Stimulated activated CD8-positive, alpha-beta memory T cell treated with anti-CD3 and anti-CD28 coated beads, Interleukin-7, amount 100 ng/mL, for 4 hours (primary cell): ENCODE measurements at places on chromosomes 16 and 17.

DNA sequence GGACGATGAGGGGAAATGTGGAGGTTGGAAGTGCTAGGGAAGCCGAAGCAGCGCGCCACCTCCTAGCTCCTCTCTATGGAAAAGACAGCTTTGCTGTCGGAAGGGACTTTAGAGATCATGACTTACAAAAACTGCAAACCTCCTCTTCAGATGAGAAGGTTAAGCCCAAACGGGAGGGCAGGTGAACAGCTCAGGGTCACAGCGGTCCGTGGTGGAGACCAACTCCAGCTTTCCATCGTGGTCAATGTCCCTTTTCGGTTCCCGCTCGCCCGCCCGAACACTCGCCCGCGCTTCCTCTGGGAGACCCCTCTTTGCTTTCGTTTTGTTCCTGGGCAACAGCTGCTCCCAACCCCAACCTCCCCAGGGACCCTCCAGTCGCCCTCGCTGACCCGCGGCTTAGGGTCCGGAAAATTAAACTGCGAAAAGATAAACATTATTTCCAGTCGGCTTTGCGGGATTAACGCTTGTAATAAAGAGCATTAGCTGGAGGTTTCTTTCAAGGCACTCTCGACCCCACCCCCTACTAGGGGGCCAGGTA is 7.7 kb downstream of the IRX6 start:
- DNase-seq: no peak

GRCh38 chr16:73142053-73142854 is 94.3 kb upstream of the ZFHX3 start:
- no peak for DNase-seq

GRCh38 chr16:27974896-27975540 is 88.5 kb downstream of the GSG1L start:
- no peak for DNase-seq

DNA sequence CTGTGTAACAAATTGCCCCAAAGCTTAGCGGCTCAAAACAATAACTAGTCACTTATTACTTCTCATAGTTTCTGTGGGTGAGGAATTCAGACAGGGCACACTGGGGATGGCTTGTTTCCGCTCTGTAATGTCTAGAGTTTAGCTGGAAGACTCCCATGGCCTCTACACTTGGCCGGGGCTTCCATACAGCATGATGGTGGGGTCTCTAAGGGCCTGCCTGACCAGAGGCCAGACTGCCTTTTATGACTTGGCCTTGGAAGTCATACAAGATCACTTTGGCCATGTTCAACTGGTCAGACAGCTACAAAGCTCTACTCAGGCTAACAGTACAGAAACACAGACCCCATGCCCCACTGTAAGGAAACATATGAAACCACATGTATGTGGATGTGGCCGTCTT is 8.2 kb downstream of the GLP2R start:
- DNase-seq: no peak

DNA sequence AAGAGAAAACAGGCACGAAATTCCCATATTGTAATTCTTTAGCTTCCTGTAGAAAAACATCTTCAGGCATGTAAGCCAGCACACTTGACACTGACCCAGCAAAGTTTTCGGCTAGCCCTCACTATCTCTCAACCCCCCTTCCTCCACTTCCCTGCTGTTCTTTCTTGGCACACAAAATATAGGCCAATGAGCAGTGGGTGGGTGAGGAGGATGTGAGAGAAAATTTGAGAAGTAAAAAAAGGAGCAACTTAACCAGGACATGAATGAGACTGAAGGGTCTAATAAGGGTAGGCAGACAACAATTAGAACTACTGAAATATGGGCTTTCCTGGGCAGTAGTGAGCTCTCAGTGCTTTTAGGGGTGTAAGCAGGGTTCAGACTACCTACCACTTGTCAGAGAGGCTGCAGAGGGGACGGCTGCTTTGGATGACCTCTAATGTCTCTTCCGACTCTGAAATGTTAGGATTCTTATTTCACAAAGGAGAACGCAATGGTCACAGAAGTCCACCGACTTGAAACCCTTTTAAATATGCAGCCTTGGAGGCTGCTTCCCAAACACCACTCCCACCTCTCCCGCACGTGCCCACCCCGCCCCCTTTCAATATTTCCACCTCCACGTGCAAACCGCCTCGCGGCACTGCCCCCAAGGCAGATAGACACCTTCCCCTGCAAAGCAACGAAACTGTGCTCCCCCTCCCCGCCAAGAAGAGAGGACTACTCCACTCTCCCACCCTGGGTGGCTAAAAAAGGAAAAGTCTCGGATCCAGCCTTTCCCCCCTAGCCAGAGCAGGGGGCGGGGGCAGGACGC is 889 bp downstream of the MBTD1 start:
- DNase-seq: no peak

DNA sequence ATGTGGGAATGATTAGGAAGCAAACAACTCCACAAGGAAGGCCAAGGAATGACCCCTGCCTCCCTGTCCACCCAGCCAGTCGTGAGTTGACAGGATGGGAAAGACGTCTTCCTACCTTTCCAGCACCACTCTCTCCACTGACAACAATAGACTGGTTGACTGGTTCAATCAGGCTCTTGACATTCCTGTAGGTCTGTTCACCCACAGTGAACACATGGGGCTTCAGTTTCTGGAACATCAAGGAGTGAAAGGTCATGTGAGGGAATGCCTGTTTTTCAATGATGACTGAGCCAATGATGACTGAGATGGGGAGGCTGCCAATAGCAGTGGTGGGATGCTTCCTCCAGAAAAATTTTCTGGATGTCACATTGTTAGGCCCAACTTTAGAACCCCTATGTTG is 9.6 kb downstream of the MYO19 start:
- DNase-seq: no peak

- no peak for DNase-seq
Measured at GRCh38 chr17:8273884-8274444, 14.5 kb upstream of the RANGRF start.

GRCh38 chr16:65481956-65482355 is 360.1 kb upstream of the CDH11 start:
- DNase-seq: no peak

- DNase-seq: no peak
Measured at GRCh38 chr16:13041646-13042290, 140.4 kb downstream of the SHISA9 start.

DNA sequence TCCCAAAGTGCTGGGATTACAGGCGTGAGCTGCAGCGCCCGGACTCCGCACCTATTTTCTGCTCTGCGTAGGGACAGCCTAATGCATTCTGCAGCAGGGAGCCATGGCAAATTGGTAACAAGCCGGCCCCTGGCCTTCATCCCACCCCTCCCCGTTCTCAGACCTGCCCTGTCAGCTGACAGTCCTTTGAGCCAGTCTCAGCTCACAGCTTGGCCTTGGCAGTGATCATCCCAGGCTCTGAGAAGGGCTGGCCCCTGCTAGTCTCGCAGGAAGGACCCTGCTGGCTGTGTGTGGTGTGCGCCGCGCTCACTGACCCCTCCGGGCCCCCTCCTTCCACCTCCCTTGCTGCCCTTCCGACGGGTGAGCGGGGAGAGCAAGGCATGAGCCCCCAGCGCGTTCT is 10.3 kb upstream of the NPTX1 start:
- no peak for DNase-seq
